ENCODE measurements at places on chromosomes 3 and 15.

GRCh38 chr3:157175691-157176507 is 16.0 kb upstream of the CCNL1 start:
- peak; percentile 35 for DNase-seq

- DNase-seq: no peak
Observed at GRCh38 chr15:95162531-95162930, 931.2 kb downstream of the MCTP2 start.

DNA sequence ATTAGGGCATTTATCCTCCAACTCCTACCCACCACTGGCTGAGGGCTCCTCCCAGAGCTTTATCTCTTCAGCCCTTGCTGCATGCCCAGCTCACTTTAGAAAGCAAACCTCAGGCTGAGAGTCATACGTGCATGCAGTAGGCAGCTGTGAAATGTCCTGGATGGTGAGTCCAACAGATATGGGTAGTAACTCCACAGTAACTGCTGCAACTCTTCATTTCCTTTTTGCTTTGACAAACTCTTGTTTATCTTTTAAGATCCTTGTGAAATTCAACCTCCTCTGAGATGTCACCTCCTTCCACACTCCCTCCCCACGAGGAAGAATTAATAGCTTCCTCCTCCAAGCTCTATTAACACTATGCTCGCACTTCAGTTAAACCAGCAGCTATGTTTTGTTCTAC is 35.9 kb upstream of the CTNNB1 start:
- DNase-seq: peak; percentile 22

- DNase-seq: peak; percentile 16
Observed at GRCh38 chr3:185851046-185851445, 26.2 kb upstream of the IGF2BP2 start.

- DNase-seq: no peak
Observed at GRCh38 chr3:152211655-152212054, 57.1 kb upstream of the MBNL1 start.

- no peak for DNase-seq
Observed at GRCh38 chr3:125003859-125004595, 51.8 kb downstream of the HEG1 start.

GRCh38 chr15:70802629-70803028 is 39.3 kb upstream of the UACA start:
- DNase-seq: no peak

- DNase-seq: no peak
Observed at GRCh38 chr15:23532024-23532423, 33.5 kb upstream of the MKRN3 start.

- DNase-seq: no peak
Observed at GRCh38 chr15:59124261-59124660, 19.3 kb downstream of the CCNB2 start.

DNA sequence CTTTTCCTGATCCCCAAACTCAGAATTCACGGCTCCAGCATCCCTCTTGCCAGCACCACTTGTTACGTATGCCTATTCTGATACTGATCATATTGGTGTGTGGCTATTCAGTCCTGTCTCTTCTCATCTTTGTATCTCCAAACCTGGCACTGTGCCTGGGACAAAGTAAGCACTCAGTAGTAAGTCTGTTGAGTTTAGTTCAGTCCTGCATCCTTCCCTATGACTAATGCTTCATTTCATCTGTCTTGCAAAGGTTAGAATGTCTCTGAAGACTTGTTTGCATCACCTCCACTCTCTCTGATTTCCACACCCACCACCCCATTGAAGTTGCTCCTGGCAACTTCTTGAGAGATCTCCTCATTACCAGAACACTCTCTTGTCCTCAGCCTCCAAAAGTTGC is 80.3 kb downstream of the HMG20A start:
- no peak for DNase-seq

- peak; percentile 79 for DNase-seq
Observed at GRCh38 chr15:98850961-98851572, 156.5 kb downstream of the PGPEP1L start.

GRCh38 chr15:40471105-40471807 is 472 bp downstream of the CHST14 start:
- DNase-seq: peak; percentile 28

GRCh38 chr3:182921665-182922355 is 58.5 kb downstream of the DCUN1D1 start:
- DNase-seq: no peak
